ENCODE measurements at places on chromosomes 2 and 18.

GRCh38 chr2:73028841-73029240 lies 42.7 kb downstream of the SFXN5 start:
- no peak for DNase-seq

- DNase-seq: no peak
Observed at GRCh38 chr2:242017086-242017485, 147.6 kb downstream of the RTP5 start.

- no peak for DNase-seq
Observed at GRCh38 chr18:62282188-62282629, 42.9 kb upstream of the TNFRSF11A start.

GRCh38 chr2:241813644-241814392 lies 4.8 kb downstream of the NEU4 start:
- no peak for DNase-seq

- DNase-seq: no peak
Observed at GRCh38 chr2:51650769-51651168, 618.8 kb upstream of the NRXN1 start.

DNA sequence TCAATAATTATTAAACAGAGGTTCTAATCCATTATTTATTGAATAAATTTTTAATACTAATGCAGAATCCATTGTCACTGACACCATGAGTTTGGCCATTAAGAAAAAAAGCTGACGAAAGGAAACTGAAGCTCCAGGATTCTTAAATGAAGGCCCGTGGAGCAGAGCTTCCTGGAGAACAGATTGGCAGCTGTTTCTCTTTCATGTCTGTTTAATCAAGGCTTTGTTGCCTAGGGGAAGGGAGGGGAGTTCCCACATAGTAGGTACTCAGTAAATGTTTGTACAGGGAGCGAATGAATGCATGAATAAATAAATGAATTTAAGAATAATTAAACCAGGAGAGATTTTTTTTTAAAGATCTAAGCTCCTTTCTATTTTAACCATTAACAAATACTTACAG lies 315.1 kb upstream of the KLHL29 start:
- DNase-seq: no peak

- no peak for DNase-seq
Observed at GRCh38 chr2:942775-943460, 7.7 kb upstream of the SNTG2 start.

- DNase-seq: no peak
Observed at GRCh38 chr18:43661570-43661969, 384.3 kb upstream of the SYT4 start.

GRCh38 chr2:25586726-25587144 lies 86.6 kb downstream of the DTNB start:
- no peak for DNase-seq

DNA sequence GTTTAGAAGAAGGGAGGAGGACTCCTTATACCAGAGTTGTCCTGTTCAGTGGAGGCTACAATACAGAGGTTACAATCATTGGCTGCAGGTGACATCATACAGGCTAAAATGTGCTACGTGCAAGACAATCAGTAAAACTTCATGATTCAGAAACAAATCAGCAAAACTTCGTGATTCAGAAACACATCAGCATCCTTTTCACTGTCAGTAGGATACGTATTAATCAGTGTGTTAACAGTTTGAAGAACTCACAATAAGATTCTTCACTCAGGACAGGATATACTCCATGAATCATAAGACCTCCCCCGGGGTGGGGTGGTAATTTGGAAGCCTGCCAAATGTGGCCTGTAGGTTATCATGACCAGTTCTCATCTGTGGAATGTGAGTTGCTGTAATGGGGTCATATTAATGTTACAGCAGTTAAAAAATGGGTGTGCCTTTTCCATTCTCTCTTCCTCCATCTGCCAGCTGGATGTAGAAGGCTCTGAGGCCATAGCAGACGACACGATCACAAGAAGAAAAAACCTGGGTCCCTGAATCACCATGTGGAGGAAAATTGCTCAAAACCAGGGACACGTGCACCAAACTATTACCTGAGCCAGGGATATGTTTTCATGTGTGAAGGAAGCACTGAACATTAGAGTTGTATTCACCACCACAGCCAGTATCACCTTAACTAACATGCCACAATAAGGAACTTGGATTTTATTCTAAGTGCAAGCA lies 134.8 kb upstream of the CREB1 start:
- DNase-seq: no peak

GRCh38 chr2:207240649-207241048 lies 74.9 kb upstream of the KLF7 start:
- no peak for DNase-seq

DNA sequence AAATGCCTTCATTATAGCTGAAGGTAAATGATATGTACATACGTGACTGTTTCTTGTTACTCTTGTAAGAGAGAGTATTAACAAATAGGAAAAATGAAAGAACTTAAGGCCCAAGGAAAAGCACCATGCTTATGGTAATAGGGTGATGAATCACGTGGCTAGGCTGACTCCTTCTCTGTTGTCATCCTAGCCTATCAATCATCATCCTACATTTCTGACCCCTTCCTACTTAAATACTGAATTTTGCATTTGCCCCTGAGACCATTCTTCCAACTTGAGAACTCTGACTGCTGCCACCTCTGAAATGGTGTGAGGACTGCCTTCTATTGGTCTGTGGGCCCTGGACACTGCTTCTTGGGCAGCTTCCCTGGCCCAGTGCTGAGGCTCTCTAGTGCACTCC lies 28.9 kb downstream of the EFEMP1 start:
- DNase-seq: no peak

- DNase-seq: no peak
Observed at GRCh38 chr2:179861416-179862067, at the start of gene ZNF385B. Gene ZNF385B, minus strand, starts transcription at chr2:179861612.

GRCh38 chr2:85954590-85955458 lies 66.0 kb upstream of the ST3GAL5 start:
- no peak for DNase-seq

DNA sequence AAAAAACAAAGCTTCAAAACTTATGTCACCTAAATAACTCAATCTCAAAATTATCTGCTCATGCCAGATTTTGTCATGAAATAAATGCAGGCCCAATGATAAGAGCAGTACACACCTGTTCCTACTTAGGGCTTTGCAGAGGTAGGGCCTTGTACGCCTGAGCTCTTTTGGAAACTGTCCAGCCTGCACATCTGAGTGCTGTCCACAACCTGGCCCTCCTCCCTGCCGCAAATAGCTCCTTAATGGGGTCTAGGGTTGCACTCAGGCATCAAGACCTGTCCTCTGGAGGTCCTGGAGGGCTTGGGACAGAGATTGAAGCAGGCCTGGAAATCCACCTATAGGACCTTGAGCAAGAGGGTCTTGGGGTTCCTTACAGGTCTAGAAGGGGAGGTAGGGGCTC lies 115.4 kb upstream of the CCDC195 start:
- no peak for DNase-seq
